NCI-H748 treated with DMSO at 0.1 percent for 48 hours (cell line): ENCODE measurements at places on chromosomes 4 and X.

- no peak for DNase-seq
Observed at GRCh38 chr4:14334166-14334565, 668.1 kb upstream of the CPEB2 start.

DNA sequence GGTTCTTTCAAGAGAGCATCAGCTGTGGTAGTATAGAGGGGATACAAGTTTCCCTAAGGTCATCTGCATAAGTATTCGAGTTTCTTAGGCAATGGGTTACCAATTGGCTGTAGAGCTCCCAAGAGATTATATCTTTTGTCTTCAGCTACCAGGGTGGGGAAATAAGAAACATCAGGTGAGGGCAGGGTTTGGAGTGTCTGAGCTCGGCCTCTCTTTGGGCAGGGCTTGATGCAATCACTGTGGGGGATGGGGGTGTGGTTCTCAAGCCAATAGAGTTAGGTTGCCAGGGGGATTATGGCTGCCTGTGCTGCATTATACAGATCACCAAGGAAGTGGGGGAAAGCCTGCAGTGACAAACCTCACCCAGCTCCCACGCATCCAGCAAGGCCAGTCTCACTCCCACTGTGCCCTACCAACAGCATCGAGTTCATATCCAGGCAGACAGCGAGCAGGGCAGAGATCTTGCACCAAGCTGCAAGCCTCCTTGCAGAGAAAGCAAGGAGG, 172.1 kb upstream of the MAGEE2 start:
- no peak for DNase-seq

GRCh38 chr4:181601103-181601502, 642.1 kb upstream of the TENM3 start:
- no peak for DNase-seq

DNA sequence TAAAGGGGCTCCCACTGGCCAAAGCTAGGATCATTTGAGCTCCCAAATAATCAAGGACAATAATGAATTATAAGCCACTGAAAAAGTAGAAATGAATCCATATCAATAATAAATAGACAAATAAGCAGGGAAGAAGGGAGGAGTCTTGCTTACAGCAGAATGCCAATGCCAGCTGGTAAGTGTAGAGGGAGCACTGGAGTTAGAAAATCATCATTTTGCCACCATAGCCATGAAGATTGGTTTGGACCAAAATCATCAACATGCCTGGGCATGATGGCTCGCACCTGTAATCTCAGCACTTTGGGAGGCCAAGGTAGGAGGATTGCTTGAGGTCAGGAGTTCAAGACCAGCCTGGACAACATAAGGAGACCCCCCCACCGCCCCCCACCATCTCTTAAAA, 20.4 kb upstream of the SH3KBP1 start:
- DNase-seq = no peak

DNA sequence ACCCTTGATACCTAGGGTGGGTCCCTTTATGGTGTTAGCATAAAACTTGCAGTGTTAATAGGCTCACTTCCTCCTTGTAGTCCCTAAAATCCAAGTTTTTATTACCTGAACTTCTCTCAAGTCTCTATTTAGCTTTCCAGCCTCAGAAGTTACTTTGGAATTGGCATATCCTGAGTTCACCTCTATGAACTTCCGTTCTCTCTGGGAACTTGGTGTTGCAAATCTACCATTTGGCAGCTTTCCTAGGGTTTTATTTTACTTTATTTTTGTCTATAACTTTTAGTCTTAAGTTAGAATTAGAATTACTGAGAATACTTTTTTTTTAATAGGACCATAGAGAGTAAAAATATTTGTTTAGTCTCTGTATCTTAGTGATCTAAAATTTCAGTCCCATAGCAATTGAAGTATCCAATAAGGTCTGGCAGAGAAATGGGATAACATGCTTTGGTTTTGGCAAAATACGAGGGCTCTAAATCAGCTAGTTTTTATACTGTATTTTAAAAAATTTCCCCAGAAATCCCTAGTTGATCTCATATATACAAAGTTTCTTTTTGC, 30.3 kb upstream of the NAF1 start:
- no peak for DNase-seq

DNA sequence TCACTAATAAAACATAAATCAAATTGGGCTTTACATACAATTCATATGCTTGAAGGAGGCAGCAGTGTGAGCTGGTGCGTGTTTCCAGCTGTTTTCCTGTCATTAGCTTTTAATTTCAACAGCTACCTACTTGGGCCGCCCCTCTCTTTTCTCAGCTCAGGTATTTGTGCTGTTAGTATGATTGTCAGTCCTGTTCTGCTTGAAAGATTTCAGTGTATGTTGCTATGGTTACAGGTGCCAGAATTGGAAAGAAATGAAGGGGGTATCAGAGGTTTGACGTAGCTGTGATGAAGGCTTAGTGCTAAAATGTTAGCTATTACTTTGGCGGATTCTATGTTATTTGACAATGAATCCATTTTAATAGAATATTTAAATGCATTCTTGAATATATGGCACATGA, 440.3 kb downstream of the ZIC3 start:
- no peak for DNase-seq

GRCh38 chrX:18252644-18253359, 32.1 kb upstream of the BEND2 start:
- DNase-seq = no peak

GRCh38 chrX:136825771-136826170, 45.0 kb upstream of the ARHGEF6 start:
- no peak for DNase-seq

DNA sequence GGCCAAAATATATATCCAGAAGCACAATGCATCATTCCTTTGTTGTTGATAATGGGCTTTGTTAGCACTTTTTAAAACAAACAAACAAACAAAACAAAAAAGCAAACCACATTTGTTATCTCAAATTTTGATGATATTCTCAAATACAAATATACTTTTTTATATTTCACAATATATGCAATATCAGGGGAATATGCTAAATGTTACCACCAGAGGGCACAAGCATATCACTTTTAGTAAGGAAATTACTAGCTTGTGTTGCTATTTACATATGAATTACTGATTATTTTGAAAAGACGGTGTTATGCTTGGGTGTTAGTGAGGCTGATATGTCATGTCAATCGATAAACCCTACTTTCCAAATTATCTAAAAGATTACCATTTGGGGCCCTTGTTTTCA, 29.1 kb downstream of the RIPPLY1 start:
- peak; percentile 5 for DNase-seq

DNA sequence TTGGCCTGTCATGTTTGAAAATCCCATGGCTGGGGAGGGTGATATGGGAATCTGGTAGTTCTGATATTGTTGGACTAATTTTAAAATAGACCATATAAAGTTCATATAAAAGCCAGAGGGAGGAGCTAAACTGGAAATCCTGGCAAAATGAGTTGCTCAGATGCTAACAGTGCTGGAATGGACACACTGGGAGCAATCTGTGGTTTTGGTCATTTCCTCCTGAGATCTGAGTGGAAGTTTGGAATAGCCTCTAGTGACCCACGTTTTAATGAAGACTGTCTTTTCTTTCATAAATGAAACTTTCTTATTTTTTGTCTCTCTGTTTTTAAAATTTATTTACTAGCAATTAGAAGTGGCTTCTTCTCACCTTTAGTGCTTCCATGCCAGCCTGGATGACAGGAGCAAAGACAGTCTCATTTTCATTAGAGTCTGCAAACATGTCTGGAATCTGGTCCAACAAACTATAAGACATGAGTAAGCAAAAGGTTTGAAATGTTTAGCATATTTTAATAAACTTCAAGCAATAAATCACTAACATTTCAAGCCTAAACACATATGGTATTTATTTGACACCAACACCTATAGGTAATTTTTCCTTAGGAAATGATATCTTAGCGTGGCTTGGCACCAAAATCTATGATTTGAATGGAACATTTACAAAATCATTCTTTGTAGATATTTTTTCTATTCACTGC, 66.6 kb downstream of the METTL14 start:
- DNase-seq = no peak

DNA sequence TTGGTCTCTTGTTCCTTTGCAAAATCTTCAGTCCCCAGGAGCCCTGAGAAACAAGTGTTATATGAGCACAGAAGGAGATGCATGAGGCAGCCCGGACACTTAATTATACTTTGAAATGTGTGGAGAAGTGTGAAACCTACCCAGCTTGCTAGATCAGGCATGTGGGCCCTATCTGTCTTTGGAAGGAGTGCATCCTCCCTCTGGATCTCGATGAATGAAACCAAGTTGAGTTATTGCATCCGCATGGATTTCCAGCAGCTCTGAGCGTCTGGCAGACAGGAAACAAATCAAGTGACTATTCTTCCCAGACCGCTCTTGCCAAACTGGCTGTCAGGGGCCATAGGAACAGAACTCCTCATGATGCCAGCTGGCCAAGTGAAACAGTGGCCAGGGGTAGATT, 19.6 kb upstream of the SOWAHD start:
- no peak for DNase-seq

DNA sequence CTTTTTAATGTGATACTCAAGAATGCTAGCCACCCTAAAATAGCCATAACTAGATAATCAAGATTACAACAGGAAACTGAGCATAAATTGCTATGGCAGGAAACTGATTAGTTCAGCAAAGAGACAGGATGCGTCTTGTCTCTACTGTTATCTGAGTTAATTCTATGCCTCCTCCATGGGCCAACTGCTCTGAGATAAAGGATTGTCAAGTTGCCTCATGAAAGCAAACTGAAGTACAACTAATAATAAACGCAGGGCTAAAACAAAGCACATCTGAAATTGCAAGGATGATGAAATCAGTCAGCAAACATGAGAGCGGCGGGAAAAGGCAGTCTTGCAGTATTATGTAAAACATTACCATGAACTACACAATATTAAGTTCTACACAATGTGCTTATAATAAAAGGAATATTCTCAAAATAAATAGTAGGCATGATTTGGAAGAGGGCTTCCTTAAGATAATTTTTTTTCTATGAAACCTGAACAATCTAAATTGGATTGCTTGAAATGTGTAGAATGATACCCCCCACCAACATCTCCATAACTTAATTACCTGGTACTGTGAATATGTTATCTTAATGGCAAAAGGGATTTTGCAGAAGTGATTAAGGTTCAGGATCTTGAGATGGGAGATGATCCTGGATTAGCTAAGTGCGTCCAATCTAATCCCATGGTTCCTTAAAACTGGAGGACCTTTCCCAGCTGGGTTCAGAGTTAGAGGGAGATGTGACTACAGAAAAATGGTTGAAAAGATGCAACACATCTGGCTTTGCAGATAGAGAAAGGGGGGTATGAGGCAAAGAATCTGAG, 65.9 kb downstream of the ANTXR2 start:
- DNase-seq = no peak

DNA sequence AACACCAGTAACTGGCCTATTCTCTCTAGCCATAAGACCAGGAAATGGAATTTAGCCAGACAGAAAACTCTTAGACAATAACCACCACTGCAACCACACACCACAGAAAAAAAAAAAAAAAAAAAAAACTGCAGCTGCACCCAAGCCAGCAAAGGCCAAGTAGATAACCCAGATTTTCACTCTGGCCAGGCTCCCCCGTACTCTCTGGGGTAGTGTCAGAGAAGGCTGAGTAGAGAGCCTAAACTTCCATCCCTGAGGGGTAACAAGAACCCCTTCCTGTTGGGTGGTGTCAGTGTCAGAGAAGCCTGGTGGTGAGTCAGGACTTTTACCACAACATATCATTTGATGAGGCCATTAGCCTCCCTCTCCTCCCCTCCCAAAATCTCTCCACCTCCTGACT, 5.6 kb upstream of the DLG3 start:
- DNase-seq = no peak

GRCh38 chrX:55839485-55839884, 121.9 kb downstream of the RRAGB start:
- no peak for DNase-seq

GRCh38 chr4:177770776-177771175, 328.5 kb upstream of the AGA start:
- no peak for DNase-seq

DNA sequence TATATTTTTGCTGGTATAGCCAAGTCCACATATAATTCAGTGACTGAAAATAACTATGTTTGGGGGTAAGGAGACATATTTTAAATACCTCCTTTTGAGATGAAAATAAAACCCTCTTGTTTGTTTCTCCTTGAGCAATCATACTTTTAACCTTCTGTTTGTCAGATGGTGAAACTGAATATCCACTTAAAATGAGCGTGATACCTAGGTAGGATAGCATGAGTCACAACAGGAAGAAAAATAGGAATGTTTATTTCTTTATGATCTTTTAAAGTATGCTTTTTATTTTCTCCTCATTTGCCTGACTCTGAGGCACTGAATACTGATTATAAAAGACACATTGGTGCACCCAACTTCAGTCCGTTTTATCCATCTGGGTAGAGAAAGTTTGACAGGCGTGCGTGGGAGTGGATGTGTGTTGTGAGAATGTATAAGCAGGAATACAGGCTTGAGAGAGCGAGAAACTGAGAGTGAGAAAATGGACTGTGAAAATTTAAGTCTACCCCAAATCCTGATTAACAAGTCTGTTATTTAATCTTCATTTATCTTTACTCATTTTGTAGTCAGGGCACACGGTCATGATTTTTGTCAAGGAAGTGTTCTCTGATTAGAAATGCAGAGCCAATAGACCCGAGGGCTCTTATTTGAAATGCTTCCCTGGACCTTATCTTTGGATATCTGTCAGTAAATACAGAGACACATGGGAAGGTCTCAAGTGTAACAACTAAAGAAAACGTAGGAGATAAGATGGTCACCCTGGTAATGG, 62.1 kb upstream of the ANTXR2 start:
- no peak for DNase-seq

DNA sequence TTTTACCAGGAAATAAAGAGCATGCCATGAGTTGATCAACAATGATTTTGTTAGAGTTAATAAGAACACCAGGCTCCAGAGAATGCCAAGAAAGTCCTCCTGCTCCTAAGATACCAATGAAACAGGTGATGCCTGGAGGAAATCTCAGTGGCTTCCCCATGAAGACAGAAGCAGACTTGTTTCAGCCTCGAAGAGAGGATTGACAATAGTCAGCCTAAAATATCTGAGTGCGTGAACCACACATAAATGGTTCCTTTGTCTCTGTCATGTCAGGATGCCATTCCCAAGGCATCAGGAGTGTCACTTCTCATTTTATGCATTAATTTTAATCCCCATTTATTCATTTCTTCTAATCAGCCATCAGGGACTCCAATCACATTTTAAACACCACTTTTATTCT, 69.6 kb downstream of the PHOX2B start:
- DNase-seq = no peak

GRCh38 chrX:41273638-41274037, 60.3 kb upstream of the DDX3X start:
- DNase-seq = no peak

GRCh38 chrX:69303231-69303630, 138.0 kb upstream of the PJA1 start:
- no peak for DNase-seq

DNA sequence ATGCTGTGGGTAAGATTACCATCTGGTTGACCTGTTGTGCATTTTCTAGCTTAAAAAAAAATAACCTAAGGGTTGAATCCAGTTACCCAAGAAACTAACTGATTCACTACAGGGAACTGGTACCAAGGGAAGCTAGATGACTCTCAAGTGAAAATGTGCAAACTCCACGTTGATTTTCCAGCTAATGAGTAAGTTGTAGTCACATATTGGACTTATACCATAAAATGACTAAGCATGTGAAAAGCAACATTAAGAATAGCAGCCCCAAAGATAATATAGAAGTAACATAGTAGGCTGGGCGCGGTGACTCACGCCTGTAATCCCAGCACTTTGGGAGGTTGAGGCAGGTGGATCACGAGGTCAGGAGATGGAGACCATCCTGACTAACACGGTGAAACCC, 270.9 kb downstream of the SPRY1 start:
- no peak for DNase-seq

- DNase-seq = no peak
Observed at GRCh38 chr4:19213388-19213787, 1038.3 kb upstream of the SLIT2 start.

- DNase-seq = no peak
Observed at GRCh38 chr4:4333265-4333706, 43.2 kb downstream of the ZBTB49 start.
